Frontal cortex (tissue), 4 donors: ENCODE measurements at places on chromosomes 3 and 15. TPM values are rescaled to one million over a fixed set of nuclear protein-coding genes. Genes with fewer than 3 reads are reported as not detected.

DNA sequence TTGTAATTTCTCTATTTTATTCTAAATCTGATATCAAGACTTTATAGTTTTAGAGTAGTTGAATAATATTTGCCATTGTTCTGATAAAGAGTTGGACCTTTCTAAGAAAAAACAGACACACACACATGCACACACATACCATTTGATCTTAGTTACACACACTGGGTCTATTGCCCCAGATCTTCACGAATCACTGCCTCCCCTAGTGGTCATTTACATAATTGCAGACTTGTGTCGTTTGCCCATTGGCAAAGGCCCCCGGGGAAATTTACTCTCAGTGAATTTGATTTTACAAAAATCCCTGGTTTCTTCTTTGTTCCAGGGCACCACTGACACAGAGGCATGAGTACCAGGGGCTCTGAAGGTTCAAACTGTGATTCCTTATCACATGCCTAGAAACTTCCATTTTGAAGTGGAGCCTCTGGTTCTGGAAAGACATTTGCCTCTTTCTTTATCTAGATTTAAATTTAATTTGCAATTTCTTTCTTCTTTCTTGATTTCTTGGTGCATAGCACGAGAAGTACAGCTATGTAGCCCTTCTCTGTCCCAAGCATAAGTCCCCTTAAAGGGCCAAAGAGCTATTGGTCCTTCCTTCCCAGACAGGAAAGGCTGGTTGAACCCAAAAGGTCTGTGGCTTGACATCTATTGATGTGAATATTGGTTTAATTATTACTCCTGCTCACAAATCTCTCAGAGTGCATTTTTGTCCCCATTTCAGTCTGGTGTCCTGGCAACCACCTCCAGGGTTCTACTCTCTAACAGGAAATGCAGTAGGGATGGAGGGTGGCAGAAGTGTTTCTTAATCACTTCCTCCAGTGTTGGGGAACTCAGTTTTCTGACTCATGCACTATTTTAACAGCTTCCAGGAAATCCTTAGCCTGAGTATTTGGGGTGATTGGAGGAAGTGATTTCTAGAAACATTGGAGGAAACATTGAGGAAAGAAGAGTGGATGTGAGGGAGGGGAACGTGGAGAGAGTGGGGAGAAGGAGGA is 32.4 kb upstream of the SLC6A11 start:
- DNase-seq = no peak

- no peak for DNase-seq
Observed at GRCh38 chr3:36219398-36219797, 160.9 kb upstream of the STAC start.

- no peak for DNase-seq
Observed at GRCh38 chr15:98860281-98861041, 147.1 kb downstream of the PGPEP1L start.

GRCh38 chr3:1805331-1805730 is 293.3 kb upstream of the CNTN4 start:
- DNase-seq = no peak

GRCh38 chr15:67824976-67825880 is at the start of gene SKOR1:
TSS of gene SKOR1 (plus strand) at chr15:67825509. CDS start at chr15:67825603, 94 bp downstream.
- DNase-seq = no peak

DNA sequence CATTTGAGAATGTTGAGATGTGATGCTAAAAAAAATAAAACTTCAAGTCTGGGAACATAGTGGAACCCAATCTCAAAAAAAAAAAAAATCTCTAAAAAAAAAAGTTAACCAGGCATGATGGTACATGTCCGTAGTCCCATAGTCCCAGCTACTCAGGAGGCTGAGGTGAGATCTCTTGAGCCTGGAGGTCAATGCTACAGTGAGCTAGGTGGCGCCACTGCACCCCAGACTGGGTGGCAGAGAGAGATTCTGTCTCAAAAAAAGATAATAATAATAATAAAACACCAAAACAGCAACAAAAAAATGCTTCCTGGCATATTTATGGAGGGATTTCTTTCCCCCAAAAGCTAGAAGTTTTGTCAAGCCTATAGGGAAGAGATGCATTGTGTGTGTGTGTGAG is 361.6 kb downstream of the ROBO1 start:
- DNase-seq = no peak

CD86 gene
- total RNA-seq = 1.2 TPM

COLQ gene
- 1.6 TPM for total RNA-seq

ASB14 gene
- under 0.01 TPM for total RNA-seq

ACTC1 gene
- total RNA-seq = 0.41 TPM

ADPGK gene
- 35.5 TPM for total RNA-seq

SCG5 gene
- total RNA-seq = 136 TPM

RBPMS2 gene
- under 0.01 TPM for total RNA-seq

CAND2 gene
- total RNA-seq = 11.4 TPM

ZBBX gene
- total RNA-seq = 4.9 TPM

FSTL1 gene
- 32.2 TPM for total RNA-seq
